ENCODE measurements at places on chromosomes 4 and X.

DNA sequence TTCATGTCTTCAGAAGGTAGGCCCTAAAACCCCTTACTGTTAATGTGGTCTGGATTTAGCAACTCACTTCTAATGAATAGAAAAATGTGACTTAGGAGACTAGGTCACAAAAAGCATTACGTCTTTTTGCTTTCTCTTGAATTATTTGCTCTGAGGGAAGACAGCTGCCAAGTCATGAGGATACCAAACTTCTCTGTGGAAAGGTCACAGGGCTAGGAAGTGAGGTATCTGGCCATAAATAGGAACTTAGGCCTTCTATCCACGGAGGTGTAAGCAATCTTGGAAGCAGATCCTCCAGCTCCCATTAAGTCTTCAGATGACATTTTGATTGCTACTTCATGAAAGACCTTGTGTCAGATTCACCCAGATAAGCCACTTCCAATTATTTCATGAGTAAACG lies 120.6 kb downstream of the JADE1 start:
- no peak for DNase-seq

- peak; percentile 49 for DNase-seq
Measured at GRCh38 chr4:20272411-20272872, 20.7 kb downstream of the SLIT2 start.

- peak; percentile 78 for DNase-seq
Measured at GRCh38 chr4:182916483-182917181, 554 bp downstream of the DCTD start.

DNA sequence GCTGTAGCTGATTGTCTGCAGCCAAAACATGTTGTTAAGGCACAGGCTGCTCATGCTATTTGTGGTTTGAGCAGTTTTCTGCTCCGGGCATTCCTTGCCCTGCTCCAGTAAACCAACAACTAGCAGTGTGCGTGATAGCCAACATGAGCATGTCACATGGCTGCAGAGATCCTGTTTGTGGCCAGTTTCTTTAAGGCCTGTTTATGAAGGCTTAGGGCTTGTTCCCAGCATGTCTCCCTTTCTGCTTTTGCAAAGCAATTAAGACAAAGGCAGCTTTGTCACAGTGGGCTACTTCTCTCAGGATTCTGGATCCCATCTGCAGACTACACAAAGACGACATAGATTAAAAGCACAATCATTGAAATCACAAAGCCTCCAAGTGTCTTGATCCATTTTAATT lies 160.5 kb downstream of the ZNF518B start:
- DNase-seq, result peak; percentile 33

DNA sequence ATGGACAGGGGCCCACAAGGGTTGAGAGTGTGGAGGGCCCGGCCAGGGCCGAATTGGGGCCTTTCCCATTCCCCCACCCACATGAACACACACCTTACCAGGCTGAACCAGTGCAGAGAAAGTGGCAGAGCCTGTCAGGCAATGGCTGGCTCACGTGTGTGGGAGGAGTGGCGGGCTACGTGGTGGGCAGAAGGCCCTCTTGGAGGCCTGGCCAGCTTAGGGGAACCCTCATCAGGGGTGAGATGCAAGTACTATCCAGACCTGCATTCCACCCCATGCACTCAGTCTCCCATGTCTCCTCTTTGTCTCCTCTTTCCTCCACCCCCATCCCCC lies 965 bp downstream of the TCEAL4 start:
- peak; percentile 11 for DNase-seq

DNA sequence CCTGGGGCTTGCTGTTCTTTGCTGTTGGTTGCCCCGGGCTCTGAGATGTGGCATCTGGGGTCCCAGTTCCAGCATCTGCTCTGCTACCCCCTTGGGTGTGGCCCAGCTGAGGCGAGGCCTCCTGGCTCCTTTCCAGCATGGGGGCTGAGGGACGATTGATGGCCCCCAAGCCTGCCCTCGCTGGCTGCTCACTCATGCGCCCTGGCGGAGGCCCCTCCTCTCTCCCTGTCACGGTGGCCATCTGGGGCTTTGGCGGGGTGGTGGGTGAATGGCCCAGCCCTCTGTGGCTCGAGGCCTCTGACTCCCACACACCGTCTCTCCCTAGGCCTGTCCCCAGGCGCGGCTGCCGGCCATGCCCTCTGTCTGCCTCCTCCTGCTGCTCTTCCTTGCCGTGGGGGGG lies 1.8 kb downstream of the PLXNA3 start:
- DNase-seq, result no peak

- no peak for DNase-seq
Measured at GRCh38 chr4:24192018-24192641, 302.3 kb upstream of the PPARGC1A start.

DNA sequence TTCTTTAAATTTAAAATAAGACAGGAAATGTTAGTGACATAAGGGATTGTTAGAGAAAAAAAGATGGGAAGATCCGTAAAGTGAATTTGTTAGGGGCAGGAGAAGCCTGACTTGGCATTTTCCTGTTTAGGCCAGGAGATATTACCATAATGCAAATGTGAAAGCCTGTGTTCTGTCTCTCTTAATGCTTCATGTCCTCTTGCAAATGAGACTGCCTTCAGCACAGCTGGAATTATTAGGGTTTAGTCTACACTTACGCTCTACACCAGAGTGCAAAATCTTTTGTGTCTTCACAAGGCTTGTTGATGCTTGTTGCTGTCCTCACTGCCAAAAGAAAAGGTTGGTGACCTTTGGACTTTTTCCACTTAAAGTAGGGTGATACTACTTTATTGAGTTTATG lies 56.8 kb downstream of the JADE1 start:
- no peak for DNase-seq

DNA sequence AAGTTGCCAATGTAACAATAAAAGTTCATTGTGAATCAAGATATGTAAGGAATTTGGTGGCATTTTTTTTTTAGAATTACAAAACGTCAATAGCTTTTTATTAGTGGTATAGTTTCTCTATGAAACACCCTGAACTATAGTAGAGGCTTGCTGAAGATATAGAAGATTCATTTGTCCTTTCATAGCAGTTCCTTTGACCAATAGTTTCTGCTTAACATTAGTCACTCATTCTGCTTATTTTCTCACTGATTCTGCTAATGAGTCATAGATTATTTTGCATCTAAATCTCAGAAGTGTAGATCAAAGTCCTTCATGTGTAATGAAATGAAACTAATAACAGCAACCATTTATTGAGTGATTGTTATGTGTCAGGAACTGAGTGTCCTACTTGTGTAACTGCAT lies 205.0 kb upstream of the TET2 start:
- DNase-seq, result peak; percentile 29

- peak; percentile 39 for DNase-seq
Measured at GRCh38 chrX:95056901-95057300, 1382.9 kb downstream of the FAM133A start.

GRCh38 chr4:148238811-148239493 lies 203.3 kb downstream of the NR3C2 start:
- no peak for DNase-seq

- peak; percentile 44 for DNase-seq
Measured at GRCh38 chr4:152408514-152409327, 127.2 kb downstream of the FBXW7 start.

GRCh38 chr4:123405267-123405865 lies 8.8 kb downstream of the SPRY1 start:
- DNase-seq, result no peak
